ENCODE measurements at places on chromosomes 1 and 21. TPM values are rescaled to one million over a fixed set of nuclear protein-coding genes. Genes with fewer than 3 reads are reported as not detected.

The MNDA gene
- total RNA-seq = 6.4 TPM

The VCAM1 gene
- 6.0 TPM for total RNA-seq

The CELA3A gene
- total RNA-seq = not detected

The ATP5PO gene
- total RNA-seq = 538 TPM

The HPCA gene
- total RNA-seq = not detected

The FAM72B gene
- total RNA-seq = 1.4 TPM

The LCE1F gene
- total RNA-seq = not detected

The OR2T2 gene
- not detected for total RNA-seq

The LCE2D gene
- total RNA-seq = not detected

The HES3 gene
- not detected for total RNA-seq

The REN gene
- 0.51 TPM for total RNA-seq

The PADI4 gene
- not detected for total RNA-seq

The NUAK2 gene
- 1.6 TPM for total RNA-seq

The DFFA gene
- total RNA-seq = 28.0 TPM

All from right cardiac atrium (tissue), 5 donors.